A375 (cell line): ENCODE measurements at places on chromosomes 1 and 21. TPM values are rescaled to one million over a fixed set of nuclear protein-coding genes. Genes with fewer than 3 reads are reported as not detected.

The C4BPB gene
- not detected in 2 replicates for total RNA-seq

The RCSD1 gene
- total RNA-seq: not detected in 2 replicates

The NBPF20 gene
- total RNA-seq: 3.4 and 4.2 TPM in 2 replicates

The ALDH4A1 gene
- total RNA-seq: 11.3 and 13.6 TPM in 2 replicates

The DLGAP3 gene
- 0.04 and 0.16 TPM in 2 replicates for total RNA-seq

The TSPEAR gene
- total RNA-seq: not detected in 2 replicates

The SMIM11 gene
- total RNA-seq: 2.8 and 21.0 TPM in 2 replicates

The RIMS3 gene
- total RNA-seq: 0.11 and 0.45 TPM in 2 replicates
